ENCODE measurements at places on chromosomes 12 and 14.

DNA sequence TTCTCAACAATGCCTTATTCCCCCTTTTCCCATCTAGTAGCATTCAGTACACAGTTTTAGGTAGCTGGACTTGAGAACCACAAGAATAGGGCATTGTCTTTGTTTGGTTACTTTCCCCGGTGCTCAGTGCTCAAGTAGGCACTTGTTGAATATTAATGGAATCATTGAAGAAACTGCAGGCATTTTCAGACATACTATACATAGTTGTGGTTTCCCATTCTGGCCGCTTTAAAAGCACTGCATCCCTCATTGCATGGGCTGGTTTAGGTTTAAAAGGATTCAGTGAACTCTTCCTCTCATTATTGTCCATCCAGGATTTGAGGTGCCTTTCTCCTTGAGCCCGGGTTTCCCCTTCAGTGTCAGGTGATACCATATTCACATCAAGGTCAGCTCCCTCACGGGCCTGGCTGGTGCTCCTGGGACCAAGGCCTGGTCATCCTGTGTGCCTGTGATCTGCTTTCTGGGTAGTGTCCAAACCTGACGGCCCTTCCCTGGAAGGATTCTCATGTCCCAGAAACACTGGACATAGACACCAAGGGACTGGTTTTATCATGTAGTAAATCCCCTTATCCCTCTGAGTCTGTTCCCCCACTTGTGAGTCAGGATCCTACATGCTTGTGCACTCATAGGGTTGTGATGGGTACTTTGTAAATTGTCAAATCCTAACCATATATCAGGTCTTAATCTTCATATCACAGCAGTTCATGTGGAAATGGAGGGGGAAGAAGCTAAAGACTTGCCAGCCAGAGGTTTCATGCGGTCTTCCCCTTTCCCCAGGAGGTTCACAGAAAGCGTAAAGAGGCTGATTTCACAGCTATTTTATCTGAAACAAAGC is 7.4 kb downstream of the TCP11L2 start:
- no peak for DNase-seq

- DNase-seq: no peak
Measured at GRCh38 chr12:127389923-127390322, 877.0 kb upstream of the TMEM132C start.

DNA sequence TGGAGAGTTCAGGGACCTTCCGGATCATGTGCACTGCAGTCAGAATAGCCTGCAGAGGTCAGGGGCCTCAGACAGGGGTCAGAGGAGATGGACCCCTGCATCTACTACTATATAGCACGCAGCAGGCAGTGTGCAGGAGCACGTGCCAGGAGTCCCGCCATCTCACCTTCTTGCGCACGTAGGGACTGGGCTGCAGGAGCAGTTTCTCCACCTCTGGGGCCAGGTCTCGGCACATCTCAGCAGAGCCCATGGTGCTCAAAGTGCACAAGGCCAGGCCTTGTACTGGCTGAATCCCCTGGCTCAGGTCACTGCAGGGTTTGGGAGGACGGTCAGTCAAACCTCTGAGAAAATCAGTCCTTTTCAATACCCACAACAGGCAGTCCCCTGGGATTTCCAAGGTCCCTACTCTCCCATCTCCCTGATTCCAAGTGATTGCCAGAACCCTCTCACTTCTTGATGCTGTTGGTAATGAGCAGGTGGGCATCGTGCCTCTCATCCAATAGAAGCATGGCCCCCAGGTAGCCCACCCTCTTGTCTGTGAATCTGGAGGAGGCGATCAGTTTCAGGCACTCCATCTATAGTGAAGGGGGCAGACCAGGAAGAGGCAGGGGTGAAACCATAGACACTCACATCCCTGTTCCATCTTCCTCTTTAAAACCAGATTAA is 1.3 kb downstream of the AP1G2 start:
- DNase-seq: no peak

GRCh38 chr12:96698965-96699364 is 208.1 kb upstream of the NEDD1 start:
- DNase-seq: no peak

DNA sequence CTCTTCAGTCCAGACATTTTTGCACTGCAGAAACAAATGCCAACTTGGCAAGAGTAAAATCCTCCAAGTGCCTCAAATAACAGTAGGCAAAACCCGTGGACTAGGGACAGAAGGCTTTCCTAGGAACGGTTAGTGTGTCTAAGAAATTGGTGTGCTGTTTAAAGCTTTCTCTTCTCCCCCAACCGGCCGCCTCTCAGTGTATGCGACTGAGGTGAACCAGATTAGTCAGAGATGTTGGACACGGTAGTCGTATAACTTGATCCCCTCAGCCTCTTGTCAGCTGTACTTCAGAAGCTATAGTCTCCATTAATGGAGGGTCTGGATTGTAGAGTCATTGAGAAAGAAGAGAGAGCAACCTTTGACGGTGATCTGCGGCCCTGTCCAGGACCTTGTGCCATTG is 21.7 kb downstream of the PPFIBP1 start:
- DNase-seq: no peak

DNA sequence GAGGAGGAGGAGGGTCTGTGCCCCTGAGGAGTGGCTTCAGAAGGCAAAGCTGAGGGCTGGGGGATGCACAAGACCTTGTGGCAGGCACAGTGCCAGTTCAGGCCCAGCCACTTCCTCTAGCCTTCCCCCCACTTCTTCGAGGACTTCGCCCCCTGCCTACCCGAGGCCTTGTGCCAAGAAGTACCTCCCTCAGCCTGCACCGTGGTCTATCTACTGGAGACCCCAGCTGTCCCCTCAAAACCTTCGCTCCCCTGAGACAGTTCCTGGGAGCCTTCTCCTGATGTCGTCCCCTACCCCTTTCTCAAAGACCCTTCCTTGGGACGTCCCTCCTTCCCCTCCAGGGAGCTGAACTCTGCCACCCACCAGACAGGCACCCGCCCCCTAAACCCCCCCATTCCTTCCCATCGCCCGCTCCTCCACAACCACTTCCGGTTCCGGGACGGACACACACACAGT is 604 bp downstream of the ZNF384 start:
- no peak for DNase-seq

- peak; percentile 95 for DNase-seq
Measured at GRCh38 chr14:23057757-23058653, 685 bp upstream of the CDH24 start.

DNA sequence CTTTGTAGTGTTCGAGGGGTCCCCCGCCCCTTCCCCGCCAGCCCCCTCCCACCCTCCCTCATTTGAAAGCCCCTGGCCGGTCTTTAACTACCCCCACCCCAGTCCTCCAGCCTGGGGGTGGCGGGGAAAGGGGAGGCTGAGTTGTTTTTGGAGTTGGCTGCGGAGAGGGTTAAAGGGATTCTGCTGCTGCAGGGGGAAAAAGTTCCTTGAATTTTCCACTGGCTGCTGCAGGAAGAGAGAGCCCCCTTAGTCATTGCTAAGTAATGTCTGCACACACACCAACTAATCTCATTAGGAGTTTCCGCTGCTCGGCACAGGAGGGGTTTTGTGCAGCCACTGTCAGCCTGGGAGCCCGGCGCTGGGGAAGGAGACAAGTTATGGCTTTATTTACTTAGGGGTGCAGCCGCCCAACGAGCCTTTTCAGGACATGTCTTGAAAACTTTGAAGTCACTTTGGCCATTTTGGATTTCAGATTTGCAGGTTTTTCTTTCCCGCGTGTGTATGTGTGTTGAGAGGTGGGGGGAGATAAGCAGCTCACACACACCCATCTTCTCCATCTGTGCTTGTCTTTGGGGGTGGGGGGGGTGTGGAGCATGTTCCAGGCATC is 1.8 kb downstream of the ELK3 start:
- DNase-seq: no peak

DNA sequence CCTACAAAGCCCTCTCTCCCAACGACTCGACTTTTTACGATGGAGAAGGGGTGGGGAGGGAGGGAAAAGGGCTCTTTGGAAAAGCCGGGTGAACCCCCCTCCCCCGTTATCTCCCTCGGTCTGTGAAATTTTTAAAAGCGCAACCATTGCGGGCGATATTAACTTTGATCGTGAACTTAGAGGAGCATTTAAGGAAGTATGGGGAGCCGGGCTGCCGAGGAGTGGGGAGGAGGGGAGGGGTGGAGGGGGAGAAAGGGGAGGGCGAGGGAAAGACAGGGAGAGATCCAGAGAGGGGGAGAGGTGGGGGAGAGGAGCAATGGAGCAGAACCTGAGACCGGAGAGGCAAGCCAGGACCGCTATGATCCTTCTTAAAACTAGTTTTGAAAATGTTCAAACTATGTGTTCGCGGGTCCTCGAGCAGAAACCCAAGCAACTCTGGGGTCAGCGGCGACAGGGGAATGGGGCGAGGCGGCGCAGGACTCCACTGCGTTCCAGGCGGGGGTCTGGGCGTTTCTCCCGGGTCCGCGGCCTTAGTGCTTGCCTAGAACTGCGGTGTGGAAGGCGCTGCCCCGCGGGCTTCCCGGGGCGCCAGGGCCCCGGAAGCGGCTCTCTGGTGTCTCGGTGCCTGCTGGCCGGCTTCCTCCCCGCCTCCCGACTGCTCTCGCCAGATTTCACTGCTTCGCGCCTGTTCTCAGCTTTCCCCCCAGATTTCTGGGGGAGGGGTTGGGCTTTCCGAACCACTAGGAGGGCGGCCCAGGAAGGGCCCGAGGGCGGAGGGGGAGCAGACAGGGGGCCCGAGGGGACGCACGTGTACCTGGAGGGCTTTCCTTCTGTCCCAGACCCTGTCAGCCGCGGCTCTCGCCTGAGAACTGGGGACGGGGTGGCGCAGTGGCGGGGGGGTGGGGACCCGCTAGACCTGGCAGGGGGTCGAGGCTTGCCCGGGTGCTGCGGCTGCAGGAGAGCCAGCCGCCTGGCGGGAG is at the start of gene HOTAIR:
Gene HOTAIR, minus strand, starts transcription at position 871 of the 980 bp plus-strand sequence.
- DNase-seq: peak; percentile 78

DNA sequence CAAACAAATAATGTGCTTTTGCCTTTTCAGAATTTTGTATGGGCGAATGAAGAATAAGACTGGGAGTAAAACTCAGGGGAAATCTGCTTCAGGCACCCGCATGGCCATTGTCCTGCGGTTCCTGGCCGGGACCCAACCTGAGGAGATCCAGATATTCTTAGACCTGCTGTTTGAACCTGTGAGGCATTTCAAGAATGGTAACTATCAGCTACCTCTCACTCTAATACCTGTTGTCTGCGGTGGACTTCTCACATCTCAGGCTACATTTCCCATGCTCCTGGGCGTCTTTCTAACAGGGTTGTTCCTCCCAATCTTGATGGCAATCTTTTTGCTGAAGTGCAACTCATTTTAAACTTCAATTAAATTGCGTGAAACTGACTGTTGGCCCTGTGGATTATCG is 47.1 kb downstream of the UTP20 start:
- no peak for DNase-seq

GRCh38 chr14:102870994-102871831 is 51.2 kb upstream of the AMN start:
- DNase-seq: no peak

- DNase-seq: no peak
Measured at GRCh38 chr14:22515929-22516328, 73.1 kb downstream of the DAD1 start.

GRCh38 chr14:64806862-64807495 is 72.7 kb downstream of the SPTB start:
- no peak for DNase-seq

DNA sequence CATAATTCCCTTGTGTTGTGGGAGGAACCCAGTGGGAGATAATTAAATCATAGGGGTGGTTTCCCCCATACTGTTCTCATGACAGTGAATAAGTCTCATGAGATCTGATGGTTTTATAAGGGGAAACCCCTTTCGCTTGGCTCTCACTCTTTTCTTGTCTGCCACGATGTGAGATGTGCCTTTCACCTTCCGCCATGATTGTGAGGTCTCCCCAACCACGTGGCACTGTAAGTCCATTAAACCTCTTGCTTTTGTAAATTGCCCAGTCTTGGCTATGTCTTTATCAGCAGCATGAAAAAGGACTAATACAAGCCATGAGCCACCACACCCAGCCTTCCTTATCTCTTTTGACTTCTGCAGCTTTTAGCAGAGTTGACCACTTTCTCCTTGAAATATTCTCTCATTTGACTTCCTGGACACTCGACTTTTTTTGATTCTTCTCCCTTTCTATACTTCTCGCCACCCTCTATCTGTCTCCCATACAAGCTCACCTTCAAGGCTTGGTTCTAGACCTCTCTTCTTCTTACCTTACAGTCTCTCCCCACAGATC is 2.3 kb downstream of the MTERF2 start:
- DNase-seq: no peak

DNA sequence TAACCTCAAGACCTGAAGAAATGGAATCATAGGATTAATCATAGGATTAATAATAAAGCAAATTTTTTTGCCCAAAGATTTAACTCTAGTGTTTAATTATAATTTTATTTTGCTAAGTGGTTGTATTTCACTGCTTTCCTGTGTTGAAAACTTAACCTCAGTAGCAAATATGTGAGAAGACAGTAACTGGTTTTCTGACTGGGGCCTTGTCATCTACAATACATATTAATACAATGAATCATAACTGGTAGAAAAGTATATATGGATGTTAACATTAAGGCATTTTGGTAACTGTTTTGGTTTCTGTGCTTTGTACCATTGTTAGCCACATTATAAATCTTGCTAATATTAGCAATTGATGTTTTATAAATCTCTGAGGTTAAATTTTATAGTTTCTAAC is 92.2 kb downstream of the ACSS3 start:
- DNase-seq: no peak

GRCh38 chr12:41206298-41206697 is 18.2 kb downstream of the PDZRN4 start:
- no peak for DNase-seq

DNA sequence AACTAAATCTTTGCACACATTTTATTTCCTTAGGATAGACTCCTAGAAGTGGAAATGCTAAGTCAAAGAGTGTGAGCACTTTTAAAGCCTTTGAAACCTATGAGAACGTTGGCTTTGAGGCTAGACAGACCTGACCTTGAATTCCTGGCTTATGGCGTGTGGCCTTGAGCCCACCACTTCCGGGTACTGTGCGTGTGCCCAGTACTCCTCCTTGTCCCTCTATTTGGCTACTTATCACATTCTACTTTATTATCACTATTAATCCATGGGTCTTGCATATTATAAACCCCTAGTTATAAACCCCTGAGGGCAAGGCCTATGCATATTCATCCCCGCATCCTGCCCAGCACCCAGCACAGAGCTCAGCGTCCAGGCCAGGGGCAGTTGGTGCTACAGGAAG is 26.0 kb upstream of the CD27 start:
- no peak for DNase-seq

GRCh38 chr12:115320967-115321366 is 637.0 kb upstream of the TBX3 start:
- DNase-seq: no peak

- no peak for DNase-seq
Measured at GRCh38 chr14:50516091-50516490, 16.3 kb downstream of the MAP4K5 start.

- DNase-seq: no peak
Measured at GRCh38 chr14:54762296-54762695, 140.3 kb downstream of the GCH1 start.
